Activated T-cell treated with anti-CD3 and anti-CD28 coated beads, Interleukin-2, amount 50 U/mL, for 72 hours (primary cell): ENCODE measurements at places on chromosomes 1 and 21. TPM values are rescaled to one million over a fixed set of nuclear protein-coding genes. Genes with fewer than 3 reads are reported as not detected.

ARHGEF10L gene
- not detected for total RNA-seq

OTUD3 gene
- 9.7 TPM for total RNA-seq

CFHR5 gene
- not detected for total RNA-seq

KNCN gene
- total RNA-seq, result not detected

MT1HL1 gene
- total RNA-seq, result not detected

SPATA45 gene
- not detected for total RNA-seq

OLIG2 gene
- not detected for total RNA-seq

RAB7B gene
- total RNA-seq, result not detected

ATP1A4 gene
- total RNA-seq, result not detected

RCOR3 gene
- total RNA-seq, result 61.0 TPM
